ENCODE measurements at places on chromosomes 11 and 22.

DNA sequence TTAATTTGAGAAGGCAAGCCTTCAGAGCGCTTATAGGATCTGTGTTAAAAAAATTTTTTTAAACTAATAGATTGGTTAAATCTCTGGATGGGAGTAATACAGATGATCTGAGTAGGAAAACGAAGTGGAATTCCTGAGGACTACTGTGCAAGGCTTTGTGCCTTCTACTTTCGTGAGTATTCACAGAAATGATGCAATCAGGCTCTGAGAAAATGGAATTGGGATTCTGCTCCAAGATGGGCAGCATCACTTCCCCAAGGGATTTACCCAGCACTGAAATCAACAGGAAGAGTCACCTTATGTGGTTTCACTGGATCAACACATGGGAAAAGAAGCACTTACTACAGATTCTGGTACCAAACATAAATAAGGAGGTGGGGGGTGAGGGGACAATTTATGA is 12.5 kb downstream of the KMT5B start:
- no peak for DNase-seq

DNA sequence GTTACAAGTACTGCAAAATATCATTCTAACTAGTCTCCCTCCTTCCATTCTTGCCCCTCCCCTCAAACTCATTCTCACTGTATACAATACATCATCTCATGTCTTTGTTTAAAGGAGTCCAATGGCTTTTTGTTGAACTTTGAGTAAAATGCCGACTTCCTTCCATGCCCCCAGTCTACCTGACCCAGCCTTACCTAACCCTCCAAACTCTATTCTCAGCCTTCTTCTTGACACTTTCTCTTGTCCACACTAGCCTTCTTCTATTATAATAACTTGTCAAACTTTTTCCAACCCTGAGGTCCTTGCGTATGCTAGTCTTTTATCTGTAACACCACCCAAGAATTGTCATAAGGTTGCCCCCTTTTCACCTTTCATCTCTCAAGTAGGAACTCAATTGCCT is 1011.4 kb upstream of the CCDC90B start:
- no peak for DNase-seq

DNA sequence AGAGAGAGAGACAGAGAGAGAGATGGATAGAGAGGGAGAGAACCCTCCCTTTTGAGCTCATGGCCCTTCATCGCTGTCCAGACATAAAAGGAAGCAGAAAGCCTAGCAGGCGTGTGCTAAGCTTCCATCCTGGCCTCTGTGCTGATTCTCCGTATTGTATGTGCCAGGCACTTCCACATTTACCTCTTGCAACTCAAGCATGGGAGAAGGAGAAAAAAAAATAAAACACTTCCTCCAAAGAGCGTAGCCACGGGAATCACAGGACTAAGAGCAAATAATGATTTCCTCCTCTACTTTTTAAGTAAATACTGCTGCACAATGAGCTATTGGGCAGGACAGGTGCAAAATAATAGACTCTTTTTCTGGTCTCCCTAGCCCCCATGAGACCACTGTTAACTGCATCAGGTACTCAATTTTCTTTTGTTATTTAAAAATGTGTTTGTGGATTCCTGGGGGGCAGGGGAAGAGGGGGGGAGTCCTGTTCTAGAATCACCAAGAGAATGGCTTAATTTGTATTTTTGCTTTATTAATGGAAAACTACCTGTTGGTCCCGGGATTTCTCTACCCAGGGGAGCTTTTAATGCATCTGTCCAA is 154.3 kb downstream of the NXPE2 start:
- DNase-seq: no peak

DNA sequence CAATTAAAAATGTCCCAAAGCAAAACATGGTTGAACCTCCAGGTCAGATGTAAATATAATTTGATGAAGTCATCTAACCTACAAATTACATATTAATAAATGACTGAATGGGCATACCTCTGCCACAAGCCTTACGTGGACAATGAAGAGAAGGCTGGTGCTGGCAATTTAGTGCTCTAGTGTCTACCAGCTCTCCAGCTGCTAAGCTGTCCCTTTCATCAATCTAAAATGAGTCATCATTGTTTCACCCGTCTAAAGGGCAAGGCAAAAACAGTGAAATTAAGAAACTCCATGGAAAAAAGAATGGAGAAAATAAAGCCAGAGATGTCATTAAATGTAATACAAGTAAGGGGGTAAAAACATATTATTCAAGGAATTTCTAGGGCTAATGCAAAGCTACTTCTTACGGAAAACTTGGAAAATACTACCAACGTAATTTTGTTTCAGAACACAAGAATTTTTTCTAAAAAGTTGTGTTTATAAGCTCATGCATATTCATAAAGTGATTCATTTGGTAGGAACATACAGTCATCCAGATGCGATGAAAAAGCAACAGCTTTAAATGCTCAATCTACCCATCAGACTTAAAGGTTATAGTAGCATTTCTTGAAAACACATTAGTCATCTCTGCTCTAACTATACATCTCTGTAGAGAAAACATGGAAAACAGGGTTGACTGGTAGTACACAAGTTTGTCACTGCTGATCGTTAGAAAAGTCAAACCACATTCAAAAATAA is 71.5 kb downstream of the SIK3 start:
- no peak for DNase-seq

- no peak for DNase-seq
Observed at GRCh38 chr11:93719310-93719709, 22.0 kb downstream of the TAF1D start.

Data from activated effector memory CD4-positive, alpha-beta T cell treated with Interleukin-2 at 50 U/mL for 16 hours (primary cell).